ENCODE measurements at places on chromosomes 5 and 9.

- DNase-seq = no peak
Observed at GRCh38 chr5:107513337-107514085, 157.2 kb downstream of the EFNA5 start.

GRCh38 chr9:17398350-17398749 lies 180.5 kb upstream of the SH3GL2 start:
- no peak for DNase-seq

GRCh38 chr5:35213608-35214007 lies 16.7 kb downstream of the PRLR start:
- DNase-seq = no peak

GRCh38 chr9:136705564-136705963 lies 6.8 kb upstream of the DIPK1B start:
- DNase-seq = no peak

DNA sequence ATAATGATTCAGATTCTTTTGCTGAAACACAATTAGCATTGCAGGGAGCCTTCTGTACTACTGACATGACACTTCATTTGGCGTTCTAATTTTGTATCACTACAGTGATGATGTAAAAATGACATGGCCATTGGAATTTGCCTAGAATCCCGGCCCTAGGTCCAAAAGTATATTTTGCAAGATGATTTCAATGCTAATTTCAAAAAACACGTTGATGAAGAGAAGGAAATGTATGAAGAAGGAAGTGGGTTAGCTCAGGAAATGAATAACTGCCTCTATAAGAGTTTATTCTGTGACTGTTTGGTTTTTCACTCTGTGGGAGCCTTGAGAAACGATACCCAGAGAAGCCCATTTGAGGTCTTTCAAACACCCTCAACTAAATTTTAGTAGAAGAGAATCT lies 59.3 kb downstream of the OSTF1 start:
- no peak for DNase-seq

DNA sequence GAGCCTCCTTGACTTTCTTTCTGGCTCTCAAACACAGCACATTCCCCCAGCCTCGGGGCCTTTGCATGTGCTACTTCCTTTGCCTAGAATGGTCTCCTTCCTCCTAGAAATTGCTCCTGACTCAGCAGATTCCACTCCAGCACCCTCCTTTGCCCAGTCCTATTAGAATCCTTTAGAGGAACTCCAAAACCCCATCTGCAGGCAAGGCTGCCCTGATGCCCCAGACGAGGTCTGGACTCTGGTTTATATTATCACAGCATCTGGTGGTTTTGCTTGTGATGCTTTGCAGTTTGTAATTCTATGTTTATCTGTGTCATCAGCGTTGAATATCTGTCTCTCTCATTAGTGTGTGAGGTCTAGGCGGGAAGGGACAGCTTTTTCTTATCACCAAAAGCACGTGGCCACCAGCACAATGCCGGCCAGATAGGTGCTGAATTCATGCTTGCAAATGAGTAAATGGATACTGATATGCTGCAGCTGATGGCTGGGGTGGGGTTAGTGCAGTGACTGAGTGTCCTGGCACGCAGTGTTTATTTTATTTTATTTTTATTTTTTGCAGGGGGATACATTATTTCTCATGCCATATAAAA lies 30.0 kb upstream of the ANKH start:
- no peak for DNase-seq

DNA sequence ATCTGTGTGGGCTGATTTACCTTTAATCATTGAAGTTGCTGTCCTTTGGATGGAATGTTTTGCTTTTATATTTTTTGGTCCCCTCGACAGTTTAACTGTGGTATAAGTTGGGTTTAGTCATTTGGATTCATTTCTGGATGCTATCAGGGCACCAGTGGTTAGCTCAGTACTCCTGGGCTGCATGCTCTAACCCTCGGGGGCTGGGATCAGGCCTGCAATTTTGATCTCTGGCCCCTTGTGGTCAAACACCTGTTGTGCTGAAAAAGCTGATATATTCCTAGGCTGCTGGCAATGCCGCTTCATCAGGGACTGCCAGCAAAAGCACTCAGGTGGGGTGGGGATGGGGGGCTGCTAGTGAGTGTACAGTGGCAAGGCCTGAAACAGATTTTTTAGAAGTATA lies 440.4 kb upstream of the RIOK2 start:
- no peak for DNase-seq

- no peak for DNase-seq
Observed at GRCh38 chr9:114350636-114351401, 21.1 kb downstream of the ORM2 start.

DNA sequence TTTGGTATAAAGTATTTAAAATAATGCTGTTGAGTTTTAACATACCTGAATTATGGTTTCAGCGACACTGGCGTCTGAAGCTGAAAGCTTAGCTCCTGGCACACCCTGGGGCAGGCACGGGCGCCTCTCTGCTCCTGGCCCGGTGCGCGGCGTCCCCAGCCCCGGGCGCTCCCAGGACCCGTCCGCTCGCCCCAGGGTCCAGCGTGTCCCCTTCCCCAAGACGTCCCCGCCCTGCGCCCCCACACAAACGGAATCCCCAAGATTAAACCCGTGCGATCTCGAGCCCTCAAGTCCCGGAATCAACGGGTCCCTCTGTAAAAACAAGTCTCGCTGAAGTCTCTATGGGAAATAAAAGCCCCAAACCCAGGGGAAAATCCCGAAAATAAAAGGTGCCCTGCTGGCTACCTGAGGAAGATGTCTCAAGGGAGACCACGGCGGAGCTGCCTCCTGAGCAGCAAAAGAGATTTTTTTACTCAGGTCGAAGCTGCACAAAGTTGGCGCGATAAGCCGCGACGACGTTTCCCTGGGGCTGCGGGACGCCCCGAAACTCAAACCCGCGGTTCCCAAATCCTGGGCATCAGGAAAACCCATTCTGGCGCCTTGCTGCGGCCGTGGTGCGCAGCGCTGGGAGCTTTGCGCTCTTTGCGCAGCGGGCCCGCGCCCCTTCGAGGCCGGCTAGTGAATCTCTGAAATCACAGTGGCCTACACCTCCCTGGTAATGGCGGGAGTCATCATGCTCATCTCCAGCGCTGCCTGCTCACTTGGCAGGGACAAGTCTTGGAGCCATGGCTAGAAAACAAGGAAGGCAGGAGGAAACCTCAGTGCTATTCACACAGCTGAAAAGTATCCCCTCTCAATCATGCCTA lies 6.3 kb upstream of the IFNA8 start:
- DNase-seq = no peak

GRCh38 chr5:150609843-150610584 lies 30.4 kb upstream of the SYNPO start:
- no peak for DNase-seq

- DNase-seq = no peak
Observed at GRCh38 chr5:9034649-9035048, 511.2 kb downstream of the SEMA5A start.

- DNase-seq = no peak
Observed at GRCh38 chr5:126595486-126596083, 566 bp upstream of the ALDH7A1 start.

- peak; percentile 27 for DNase-seq
Observed at GRCh38 chr9:130498298-130498917, 53.6 kb downstream of the ASS1 start.

DNA sequence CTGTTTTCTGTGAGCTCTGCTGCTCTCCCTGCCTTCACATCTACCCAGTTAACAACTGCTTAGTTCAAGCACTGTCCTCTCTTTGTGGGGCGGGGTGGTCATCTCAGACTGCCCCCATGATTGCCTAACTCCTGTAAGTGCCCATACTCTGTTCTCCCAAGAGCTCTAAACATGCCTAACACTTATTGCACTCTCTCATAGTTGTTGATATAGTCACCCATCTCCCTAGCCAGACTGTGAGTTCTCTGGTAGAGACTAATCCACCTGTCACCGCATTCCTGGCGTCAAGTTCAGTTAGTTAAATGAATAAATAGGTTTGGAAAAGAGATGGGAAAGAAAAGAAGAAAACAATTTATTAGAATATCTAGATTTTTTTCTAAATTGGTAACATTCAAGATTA lies 18.3 kb upstream of the MUSK start:
- no peak for DNase-seq

DNA sequence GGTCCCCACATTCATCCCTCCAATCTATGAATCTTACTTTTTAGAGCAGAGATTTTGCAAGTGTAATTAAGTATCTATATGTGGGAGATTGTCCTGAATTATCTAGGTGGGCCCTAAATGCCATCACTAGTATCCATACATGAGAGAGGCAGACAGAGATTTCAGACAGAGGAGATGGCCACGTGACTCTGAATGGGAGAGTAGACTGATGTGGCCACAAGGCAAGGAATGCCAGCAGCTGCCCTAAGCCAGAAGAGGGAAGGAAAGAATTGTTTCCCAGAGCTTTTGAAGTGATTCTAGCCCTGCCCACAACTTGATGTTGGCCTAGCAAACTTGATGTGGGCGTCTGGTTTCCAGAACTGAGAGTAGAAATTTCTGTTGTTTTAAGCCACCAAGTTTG lies 90.1 kb upstream of the PCAT7 start:
- DNase-seq = no peak

GRCh38 chr9:113946496-113947115 lies 70.5 kb downstream of the ZNF618 start:
- no peak for DNase-seq

DNA sequence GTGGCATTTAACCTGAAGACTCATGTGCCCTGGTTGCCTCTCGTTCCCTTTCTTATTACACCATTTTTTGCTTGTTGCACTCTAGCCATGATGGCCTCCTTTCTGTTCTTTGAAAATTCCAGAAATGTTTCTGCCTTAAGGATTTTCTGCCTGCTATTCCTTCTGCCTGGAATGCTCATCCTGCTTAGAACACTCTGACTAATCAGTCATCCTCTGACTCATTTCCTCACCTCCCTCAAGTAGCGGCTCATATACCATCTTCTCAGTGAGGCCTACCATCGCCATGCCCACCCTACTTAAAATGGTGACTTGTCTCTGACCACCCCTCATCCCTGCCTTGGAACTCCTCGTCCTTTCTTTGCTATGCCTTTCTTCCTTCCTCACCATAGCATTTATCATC lies 68.8 kb downstream of the KIF4B start:
- no peak for DNase-seq

DNA sequence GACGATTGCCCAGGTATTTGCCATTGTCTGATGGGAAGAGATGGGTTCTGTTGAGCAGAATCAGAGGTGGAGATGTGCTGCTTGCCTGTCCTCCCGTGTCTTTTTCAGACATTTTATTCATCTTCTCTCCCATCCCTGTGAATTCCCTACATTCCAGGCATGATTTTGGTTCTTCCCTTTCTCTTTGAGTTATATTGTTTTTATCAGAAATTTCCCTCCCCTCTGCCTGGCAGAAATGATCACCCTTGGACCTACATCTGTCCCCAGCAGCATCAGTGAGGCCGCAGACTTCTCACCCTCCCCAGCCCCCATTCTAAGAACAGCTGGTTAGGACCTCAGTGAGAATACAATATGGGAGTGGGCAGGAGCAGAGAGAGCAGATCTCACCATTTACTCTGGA lies 640.2 kb downstream of the CCDC171 start:
- no peak for DNase-seq

All from NCI-H774 (cell line).